ENCODE measurements at places on chromosomes 13 and 19.
A peak's percentile ranks its signal among the peaks of the same experiment; 100 is the strongest.

GRCh38 chr13:105735281-105735680 is 800.2 kb downstream of the EFNB2 start:
- DNase-seq, result peak; percentile 45

GRCh38 chr19:18430417-18431144 is 7.4 kb downstream of the ISYNA1 start:
- no peak for DNase-seq

- no peak for DNase-seq
These were observed 19.1 kb downstream of the PSPC1 start for GRCh38 chr13:19763618-19764017.

DNA sequence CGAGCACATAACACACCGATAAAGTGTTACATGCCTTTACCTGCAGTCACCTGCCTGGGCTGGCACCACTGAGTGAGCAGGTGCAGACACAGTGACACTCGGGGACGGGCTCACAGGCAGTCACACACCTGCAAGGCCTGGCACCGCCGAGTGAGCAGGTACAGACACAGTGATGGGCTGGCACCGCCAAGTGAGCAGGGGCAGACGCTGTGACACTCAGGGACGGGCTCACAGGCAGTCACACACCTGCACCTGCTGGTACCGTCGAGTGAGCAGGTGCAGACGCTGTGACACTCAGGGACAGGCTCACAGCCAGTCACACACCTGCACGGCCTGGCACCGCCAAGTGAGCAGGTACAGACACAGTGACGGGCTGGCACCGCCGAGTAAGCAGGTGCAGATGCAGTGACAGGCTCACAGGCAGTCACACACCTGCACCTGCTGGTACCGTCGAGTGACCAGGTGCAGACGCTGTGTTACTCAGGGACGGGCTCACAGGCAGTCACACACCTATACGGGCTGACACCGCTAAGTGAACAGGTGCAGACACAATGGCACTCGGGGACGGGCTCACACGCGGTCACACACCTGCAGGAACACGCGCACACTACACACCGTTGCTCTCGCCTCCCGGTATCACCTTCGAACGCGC is 470 bp downstream of the ZNF835 start:
- no peak for DNase-seq

DNA sequence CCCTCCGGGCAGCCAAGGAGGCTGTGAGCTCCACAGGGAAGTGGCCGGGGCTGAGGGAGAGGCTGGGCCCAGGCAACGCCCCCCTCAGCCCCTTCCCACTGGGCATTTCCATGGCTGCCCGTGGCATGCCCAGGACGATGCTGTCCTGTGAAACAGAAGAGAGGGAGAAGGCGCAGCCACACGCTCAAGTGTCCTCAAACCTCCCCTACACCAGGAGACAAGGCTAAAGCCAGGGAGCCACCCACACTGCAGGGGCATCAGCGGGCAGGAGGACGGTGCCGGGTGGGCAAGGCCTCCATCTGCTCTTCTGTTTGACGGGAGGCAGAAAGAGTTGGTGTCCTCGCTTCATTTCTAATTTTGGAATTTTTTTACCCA is 14.2 kb upstream of the PROZ start:
- DNase-seq, result no peak

DNA sequence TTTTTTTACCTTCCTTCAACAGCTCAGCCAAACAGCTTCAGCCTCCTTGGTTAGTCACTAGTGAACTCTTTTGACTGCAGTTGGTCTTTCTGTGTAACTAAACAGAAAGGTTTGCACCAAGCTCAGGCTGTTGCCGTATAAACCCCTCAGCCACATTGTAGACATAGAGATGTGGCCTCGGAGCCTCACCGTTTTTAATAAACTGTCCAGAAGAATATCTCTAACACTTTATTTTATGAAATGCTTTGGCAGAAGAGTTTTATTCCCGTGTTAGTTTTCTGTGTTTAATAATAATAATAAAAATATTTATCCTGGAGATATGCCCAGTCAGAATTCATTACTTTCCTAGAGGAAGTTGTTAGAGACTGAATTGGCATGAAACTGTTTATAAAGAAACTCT is 171.7 kb upstream of the MAB21L1 start:
- DNase-seq, result no peak

DNA sequence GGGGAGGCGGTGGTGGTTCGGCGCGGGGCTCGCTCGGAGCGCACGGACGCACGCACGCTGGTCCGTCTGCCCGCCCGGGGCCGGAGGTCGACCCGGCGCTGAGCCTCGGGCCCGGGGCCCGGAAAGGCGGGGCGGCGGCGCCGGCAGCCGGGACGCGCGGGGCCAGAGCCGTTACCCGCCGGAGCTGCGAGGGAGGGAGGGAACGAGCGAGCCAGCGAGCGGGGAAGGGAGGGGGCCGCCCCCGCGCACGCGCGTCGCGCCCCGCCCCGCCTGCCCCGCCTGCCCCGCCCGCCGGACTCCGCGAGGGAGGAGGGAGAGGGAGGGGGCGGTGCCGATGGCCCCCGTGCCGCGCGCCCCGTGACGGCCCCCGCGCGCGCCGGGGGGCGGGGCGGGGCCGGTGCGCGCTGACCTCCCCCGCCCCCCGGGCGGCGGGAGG is 15.0 kb downstream of the CIC start:
- DNase-seq, result peak; percentile 68

- no peak for DNase-seq
These were observed 79.2 kb downstream of the UBL3 start for GRCh38 chr13:29771247-29771646.

- no peak for DNase-seq
These were observed 855.9 kb upstream of the KLHL1 start for GRCh38 chr13:70964124-70964523.

GRCh38 chr13:46307554-46307953 is 79.5 kb downstream of the RUBCNL start:
- DNase-seq, result no peak

- no peak for DNase-seq
These were observed at the start of gene KEAP1 for GRCh38 chr19:10503002-10503789. TSS of gene KEAP1 (minus strand) at chr19:10503356. CDS start at chr19:10500033, 3,323 bp downstream.

DNA sequence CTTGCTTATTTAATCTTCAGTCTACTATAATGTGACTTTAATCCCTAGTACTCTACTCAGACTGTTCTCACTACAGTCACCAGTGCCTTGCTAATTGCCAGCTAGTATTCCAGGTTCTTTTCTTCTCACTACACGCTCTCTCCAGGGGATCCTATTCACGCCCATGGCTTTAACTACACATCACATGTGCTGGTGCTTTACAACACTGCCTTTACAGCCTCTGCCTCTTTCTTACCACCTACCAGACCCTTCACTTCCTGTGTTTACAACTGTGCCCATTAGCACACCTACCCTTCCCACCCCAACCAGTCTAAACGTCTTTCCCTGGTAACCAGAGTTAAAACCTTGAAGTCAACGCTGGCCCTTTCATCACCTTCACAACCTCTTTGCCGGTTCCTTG is 249.5 kb downstream of the DNAJC15 start:
- DNase-seq, result no peak

DNA sequence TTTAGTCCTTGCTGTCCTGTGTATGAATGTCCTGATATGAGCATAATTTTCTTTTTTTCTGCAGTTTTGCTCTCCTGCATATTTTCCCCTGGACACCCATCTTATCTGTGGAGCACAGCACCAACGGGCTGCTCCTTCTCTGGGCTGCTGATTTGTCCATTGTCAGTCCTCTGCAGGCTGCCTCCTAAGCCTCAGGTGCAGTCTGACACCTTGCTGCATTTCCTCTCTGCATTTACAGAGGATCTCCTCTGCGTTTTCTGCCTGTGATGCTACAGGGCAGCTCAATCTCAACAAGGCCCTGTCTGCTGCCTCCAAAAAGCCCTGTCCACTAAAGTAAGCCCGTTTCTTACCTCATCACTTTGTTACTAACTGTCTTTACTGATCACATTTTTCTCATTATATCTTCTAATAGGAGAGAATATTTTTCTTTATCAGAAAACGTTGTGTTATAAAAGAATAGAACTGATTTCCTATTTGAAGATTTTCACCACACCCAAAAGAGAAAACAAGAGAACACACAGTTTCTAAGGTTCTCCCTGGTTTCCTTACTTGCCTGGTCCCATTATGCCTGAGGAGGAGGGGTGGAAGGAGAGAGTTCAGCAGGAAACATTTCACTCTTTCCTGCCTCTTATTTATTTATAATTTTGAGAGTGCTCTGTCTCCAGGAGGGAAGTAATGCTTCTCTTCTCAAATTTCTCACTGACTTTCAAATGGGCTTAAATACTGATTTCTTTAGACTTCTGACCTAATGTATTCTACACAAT is 65.6 kb upstream of the TDRD3 start:
- DNase-seq, result no peak

DNA sequence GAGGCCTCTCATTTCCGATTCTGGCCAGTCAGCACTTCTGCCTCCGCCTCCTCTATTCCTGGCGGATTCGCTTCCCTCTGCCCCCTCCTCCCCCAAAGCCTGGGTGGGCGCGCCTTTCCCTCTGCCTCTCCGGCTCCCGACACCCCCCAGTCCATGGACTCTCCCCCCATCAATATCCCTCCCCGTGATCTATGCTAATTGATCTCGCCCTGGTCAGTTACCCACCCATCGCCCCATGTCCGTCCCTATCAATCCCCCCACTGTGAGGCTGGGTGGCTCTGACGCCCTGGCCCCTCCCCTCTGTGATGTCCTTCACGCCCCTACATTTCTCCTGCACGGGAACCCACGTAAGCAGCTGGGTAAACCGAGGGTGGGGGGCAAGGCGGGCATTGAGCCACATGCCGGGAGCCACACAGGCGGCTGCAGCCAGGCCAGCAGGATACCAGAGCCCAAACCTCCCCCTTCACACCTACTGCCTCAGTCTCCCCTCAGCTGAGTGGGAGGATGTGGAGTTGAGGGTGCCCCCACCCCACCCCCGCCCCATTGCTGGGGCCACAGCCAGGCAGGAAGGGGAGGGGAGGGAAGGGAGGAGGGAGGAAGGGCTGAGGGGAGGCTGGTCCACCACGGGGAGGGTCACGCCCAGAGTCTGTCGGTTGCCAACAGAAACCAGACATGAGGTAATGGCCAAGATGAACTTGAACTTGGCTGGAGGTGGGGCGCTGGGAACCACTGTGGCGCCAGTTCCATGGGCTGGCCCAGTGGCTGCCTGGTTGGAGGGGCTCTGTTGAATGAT is 21.0 kb downstream of the SMIM24 start:
- DNase-seq, result no peak

DNA sequence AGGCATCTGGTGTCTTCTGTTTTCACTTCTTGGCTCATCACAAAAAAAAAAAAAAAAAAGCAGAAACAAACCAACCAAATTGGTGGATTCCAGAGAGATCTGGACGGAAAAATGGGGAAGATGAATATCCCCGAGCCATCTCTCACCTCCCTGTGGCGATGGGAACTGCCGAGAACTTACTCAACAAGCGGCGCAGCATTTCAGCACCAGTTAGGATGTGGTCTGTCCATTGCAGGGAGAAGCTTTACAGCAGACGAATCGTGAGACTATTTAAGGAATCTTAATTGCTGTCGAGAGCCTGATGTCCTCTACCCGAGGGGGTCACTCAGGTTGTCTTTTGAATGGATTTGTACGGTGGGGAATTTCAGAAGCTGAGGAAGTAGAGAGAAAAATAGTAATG is 17.3 kb upstream of the KDM4B start:
- DNase-seq, result no peak

DNA sequence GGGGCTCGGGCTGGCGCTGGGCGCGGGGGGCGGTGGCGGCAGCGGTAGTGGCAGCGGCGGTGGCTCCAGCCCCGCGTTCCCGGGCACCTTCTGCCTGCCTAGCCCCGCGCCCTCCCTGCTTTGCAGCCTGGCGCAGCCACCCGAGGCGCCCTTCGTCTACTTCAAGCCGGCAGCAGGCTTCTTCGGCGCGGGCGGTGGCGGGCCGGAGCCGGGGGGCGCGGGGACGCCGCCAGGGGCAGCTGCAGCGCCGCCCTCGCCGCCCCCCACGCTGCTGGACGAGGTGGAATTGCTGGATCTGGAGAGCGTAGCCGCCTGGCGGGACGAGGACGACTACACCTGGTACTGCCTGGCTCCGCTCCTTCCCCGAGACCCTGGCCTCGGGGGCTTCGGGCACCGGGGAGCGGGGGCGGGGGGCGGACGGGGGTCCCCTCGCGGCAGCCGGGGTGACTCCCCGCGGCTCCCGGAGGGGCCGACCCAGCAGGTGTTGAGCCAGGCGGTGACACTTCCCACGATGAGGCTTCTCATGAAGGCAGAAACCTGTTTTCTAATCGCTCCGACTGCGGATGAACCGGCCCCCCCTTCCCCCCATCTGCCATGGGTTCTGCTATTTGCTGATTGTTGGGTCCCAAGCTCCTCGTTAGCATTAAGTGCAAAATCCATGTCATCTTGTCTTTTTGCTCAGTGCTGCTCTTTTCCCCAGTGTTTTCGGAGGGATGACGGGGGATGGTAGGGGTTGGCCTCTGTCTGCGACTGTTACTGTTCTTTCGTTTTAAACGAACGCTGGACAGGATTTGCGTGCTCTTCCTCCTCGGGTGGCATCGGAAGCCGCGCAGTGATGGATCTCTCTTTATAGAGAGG is 943 bp downstream of the SLAIN1 start:
- DNase-seq, result no peak

- DNase-seq, result no peak
These were observed 551 bp upstream of the EBI3 start for GRCh38 chr19:4228765-4229178.

DNA sequence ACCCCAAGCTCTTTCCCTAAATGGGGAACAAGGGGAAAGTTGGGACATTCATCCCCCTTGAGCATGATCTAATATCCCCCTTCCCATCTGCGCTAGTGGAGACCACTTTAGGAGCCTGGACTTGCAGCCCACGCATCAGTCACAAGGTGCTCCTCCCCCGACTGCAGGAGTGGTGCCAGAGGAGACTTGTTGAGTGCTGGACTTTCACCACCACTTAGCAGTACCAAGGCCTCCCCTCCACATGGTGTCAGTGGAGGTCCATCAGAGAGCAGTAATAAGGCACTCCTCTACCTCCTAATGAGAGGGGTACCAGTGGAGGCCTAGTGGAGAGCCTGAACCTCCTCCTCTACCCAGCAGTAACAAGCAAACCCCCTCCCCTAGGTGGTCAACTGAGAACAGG is 22.5 kb downstream of the CAB39L start:
- no peak for DNase-seq

DNA sequence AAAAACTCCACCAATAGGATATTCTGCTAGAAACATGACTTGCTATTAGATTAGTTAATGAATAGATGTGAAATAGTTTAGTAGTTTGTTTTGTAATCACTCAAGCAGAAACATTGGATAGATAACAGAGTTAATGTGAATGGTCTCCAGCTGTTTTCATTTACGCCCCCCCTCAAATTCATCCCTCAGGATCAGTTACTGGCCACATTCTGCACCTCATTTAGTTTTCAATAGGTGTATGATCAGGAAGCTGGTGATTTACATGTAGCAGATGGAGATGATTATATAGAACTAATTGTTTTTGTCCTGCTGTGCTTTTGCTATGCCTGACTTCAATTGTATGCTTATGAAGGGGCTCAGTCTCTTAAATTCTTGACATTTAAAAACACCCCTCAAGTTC is 759.0 kb downstream of the SLITRK6 start:
- DNase-seq, result no peak

GRCh38 chr19:944171-944567 is 18.3 kb downstream of the ARID3A start:
- DNase-seq, result no peak

- DNase-seq, result no peak
These were observed 62.3 kb upstream of the ZNF724 start for GRCh38 chr19:23312515-23312914.

GRCh38 chr13:45875951-45876350 is 24.4 kb upstream of the SIAH3 start:
- DNase-seq, result no peak

- DNase-seq, result no peak
These were observed 357 bp upstream of the COG6 start for GRCh38 chr13:39655041-39655568.
